Stimulated activated CD4-positive, alpha-beta T cell treated with anti-CD3 and anti-CD28 coated beads, Interleukin-12 subunit alpha, Interleukin-12 subunit beta, amount 100 ng/mL, for 4 hours (primary cell): ENCODE measurements at places on chromosomes 12 and 14.
A peak's percentile ranks its signal among the peaks of the same experiment; 100 is the strongest.

- DNase-seq = no peak
Observed at GRCh38 chr12:59087077-59087673, 166.9 kb upstream of the LRIG3 start.

DNA sequence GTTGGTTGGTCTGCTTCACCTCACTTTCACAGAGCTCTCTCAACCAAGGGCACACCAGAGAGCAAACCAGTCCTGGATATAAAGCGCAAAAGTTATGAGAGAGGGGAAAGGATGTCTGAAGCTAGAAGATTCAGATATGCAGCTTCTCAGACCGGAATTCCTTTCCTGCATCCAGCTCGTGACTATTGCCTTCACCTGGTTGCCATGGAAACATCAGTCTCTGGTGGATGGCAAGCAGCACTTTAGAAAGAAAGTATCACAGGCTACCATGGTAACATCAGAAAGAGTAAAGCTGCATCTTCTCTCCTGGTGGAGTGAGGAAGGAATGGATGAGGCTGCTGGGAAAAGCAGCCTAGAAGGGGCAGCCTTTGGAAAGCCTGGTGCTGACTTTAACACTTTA is 13.7 kb downstream of the REM2 start:
- DNase-seq = no peak

GRCh38 chr14:77190977-77191376 is 9.4 kb downstream of the TMEM63C start:
- DNase-seq = no peak

DNA sequence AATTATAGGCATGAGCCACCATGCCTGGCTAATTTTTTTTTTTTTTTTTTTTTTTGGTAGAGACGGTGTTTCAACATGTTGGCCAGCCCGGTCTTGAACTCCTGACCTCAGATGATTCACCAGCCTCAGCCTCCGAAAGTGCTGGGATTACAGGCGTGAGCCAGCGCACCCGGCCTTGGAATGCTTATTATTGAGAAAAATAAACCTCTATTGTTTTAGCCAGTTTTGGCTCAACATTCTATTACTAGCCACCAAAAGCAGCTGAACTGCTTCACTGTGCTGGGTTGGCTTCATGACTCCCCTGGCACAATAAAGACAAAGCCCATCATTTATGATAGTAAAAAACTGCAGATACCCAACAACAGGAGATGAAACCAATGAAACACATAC is 93.5 kb upstream of the CEP83 start:
- DNase-seq = no peak

- no peak for DNase-seq
Observed at GRCh38 chr14:61279082-61279481, 2.1 kb downstream of the TMEM30B start.

- DNase-seq = no peak
Observed at GRCh38 chr12:132222096-132222807, 78.0 kb downstream of the NOC4L start.

DNA sequence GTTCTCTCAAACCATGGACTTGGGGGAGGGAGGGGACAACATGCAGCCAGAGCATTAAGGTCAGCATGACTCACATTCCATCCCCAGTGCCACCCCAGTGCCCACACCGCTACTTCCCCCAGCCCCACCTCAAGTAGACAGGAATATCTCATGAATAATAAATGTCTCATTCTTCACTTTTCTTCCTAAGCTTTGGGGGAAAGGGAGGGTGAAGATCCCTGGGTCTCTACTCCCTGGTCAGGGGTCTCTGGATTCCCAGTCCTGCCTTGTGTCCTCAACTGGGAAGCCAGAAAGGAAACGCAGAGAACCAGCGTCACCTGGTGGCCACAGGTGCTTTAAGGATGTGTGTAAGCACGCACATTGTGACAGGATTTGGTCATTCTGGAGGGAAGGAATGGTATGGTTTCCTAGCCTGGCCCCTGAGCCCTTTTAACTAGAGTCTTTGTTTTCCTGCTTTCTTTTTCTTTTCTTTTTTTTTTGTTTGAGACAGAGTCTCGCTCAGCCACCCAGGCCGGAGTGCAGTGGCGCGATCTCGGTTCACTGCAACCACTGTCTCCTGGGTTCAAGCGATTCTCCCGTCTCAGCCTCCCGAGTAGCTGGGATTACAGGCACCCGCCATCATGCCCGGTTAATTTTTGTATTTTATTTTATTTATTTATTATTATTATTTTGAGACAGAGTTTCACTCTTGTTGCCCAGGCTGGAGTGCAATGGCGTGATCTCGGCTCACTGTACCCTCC is 3.4 kb downstream of the GPR84 start:
- peak; percentile 56 for DNase-seq

DNA sequence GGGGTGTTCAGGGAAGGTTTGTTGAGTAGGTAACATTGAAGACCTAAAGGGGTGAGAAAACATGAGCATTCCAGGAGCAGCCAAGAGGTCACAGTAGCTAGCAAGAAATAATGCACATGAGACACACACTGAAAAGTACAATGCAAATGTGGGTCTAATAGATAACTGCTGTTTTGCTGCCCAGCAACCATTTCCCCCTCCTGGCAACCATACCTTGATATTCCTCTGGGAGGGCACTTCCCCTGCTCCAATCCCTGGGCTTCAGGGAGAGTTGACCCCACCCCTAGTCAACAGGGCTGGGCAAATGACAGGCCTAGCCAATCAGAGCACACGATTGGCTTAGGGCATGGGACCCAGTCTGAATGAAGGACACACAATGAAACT is 8.5 kb upstream of the ACTN1 start:
- DNase-seq = no peak

GRCh38 chr12:128829861-128830504 is 6.2 kb upstream of the SLC15A4 start:
- no peak for DNase-seq

GRCh38 chr14:22541721-22542120 is 47.3 kb downstream of the DAD1 start:
- DNase-seq = no peak

- DNase-seq = no peak
Observed at GRCh38 chr12:49990273-49990672, 17.5 kb downstream of the AQP6 start.

DNA sequence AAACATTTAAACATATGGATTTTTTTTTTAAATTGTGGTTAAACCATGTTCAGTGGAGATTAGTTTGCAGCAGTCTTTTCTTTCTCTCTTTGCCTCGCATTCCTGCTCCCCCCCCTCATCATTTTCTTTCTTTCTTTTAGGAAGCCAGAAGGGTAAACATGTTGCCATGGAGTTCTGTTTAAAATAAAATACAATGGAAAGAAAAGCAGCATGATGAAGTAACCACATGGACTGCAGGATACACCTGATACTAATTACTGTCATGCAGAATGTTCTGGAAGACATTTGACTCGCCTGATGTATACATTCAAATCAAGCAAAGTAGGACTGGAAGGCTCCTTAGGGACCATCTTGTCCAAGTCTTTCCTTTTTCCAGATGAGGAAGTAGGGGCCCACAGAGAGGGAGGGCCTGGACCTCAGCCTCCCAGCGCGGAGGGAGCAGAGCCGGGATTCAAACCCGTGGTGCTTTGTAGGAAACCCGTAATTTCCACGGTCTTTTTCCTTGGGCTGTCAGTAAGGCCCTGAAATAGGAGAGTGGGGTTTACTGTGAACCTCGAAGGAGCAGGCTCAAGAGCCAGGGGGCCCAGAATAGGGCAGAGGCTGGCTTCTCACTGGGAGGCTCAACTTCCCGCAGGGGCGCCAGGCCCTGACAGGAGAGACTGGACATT is 2.4 kb upstream of the MEG3 start:
- no peak for DNase-seq

DNA sequence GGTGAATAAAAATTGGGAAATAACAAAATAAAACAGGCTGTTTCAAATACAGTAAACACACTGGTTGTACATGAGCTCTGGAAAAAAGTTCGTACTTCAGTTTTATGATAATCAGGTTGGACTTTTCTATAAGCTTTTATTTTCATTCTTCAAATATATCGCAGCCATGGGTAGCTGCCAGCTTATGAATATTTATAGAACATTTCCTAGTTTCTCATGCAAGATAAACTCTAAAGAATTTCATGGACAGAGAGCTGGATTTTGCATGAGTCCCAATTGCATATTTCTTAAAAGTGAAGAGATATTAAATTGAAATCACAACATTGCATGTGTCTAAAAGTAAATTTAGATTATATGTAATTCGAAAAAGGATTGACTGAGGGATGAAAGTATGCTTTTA is 827.6 kb downstream of the SLC6A15 start:
- DNase-seq = no peak

- no peak for DNase-seq
Observed at GRCh38 chr12:104909761-104910160, 48.3 kb downstream of the SLC41A2 start.

GRCh38 chr12:43407816-43408645 is 144.0 kb downstream of the ADAMTS20 start:
- DNase-seq = no peak

DNA sequence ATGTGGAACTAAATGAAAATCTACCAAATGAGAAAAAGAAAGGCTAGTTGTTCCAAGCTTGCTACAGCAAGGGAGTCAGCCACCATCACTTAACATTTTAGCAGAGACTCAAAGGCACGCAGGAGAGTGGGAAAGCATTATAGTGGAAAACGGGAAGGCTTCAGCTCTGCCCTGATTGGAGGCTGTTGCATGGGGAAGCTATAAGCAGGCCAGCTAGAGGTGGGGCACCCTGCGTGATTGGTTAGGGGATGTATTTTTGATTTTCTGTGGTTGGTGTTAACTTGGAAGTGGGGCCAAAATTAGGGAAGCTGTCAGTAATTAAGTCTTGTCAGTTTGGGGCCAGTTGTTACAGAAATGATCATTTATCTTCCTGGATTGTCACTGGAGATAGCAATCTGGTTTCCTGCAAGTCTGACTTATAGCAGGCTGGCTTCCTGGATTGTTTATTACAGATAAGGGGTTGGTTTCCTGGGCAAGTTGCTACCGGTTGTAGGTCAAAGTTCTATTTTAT is 93.9 kb downstream of the FAR2 start:
- no peak for DNase-seq

DNA sequence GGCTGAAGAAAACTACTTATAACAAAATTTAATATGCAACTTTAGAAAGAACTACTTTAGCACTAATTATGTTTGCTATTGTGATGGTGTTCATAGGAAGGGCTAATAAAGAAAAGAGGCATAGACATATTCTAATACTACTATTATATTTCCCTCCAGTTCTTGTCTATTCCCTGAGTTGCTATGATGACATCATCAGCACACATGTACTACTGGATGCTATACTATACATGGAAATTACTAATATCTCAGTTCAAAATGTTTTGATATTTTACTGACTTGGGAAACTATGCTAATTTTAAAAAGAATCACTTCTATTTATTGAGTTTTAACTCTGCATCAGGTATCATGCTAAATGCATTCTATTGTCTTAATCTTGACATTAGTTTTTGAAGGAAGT is 101.6 kb downstream of the EPS8 start:
- DNase-seq = no peak

DNA sequence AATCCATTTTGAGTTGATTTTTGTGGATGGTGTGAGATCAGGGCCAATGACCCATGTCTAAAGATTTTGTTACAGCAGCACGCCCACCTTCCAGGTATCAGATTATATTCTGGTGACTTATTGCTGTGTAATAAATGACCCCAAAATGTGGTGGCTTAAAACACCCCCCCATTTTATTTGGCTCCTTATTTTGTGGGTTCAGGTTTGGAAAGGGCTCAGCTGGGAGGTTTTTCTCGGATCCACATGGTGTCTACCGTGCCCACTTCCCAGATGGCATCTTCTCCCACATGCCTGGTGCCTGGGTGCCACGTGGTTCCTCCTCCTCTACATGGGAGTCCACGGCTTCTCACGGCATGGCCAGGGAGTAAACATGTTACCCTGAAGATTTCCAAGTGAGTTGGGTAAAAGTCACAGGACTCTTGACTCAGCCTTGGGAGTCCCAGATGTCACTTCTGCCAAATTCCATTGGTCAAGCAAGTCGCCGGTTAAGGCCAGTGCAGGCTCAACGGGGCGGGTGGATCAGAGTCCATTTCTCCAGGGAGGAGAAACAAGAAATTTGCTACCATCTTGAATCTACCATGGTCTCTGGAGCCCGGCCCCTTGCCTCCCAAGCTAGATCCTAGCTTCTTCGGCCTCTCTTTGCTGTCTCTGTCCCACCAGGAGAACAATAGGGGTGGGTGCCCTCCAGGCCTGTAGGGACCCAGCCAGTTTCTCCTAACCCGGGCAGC is 214.3 kb downstream of the KIF26A start:
- no peak for DNase-seq

DNA sequence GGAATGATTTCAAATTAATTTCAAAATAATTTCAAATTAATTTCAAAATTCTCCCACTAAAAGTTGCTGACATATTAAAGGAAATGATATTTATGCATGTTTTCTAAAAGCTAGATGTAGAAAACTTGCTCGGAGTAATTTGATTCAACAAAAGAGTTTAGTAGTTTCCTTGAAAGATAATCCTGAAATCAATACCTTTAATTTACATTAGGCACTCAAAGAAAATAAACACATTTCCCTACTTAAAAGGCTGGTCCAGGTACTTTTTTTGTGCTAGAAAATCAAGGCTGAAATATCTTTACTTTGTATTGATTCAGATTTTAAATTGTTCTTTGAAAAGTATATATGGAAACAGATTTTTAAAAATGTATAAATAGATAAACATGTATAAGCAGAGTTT is 370.5 kb downstream of the RAD51B start:
- no peak for DNase-seq

DNA sequence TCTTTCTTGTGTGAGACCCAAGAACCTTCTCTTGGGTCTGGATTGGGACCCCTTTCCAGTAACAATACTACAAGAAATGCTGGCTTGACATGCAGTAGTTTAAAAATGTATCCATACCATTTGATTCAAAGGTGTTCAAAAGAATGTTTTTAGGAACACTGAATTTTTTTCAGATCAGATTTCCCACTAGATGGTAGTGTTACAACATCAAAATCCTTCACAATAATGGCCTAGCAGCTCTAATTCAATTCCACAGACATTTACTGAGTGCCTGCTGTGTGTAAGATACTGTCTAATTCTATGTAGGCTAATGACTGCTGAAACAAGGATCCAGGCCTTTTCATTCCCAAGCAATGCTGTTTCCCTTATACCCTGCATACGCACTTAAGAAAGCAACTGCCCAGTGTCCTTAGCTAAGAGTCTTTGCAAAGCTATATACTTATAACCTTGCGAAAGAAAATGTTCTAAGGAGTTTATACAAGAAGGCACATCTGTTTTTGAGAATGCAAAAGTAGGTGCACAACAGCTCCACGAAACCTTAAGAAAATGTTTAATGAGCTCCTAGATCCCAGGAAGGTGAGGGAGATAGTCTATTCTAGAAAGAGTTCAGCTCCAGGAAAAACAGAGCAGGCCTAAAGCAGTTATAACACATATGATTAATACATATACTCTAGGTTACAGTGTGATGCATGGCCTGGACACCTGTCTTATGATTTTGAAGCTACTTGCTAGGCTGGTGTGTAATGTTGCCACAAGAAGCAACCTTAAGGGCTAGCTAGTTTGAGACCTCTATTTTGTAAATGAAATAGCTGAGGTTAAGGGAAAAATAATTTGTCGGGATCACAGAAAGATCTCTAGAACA is 50.9 kb upstream of the PKP2 start:
- no peak for DNase-seq

- DNase-seq = no peak
Observed at GRCh38 chr12:65535946-65536345, 257.5 kb downstream of the MSRB3 start.

- no peak for DNase-seq
Observed at GRCh38 chr12:72272731-72273498, 745 bp downstream of the TRHDE start.
